ENCODE measurements at places on chromosomes 4 and X.
A peak's percentile ranks its signal among the peaks of the same experiment; 100 is the strongest.

GRCh38 chrX:96771486-96771885, 86.8 kb downstream of the DIAPH2 start:
- no peak for DNase-seq

DNA sequence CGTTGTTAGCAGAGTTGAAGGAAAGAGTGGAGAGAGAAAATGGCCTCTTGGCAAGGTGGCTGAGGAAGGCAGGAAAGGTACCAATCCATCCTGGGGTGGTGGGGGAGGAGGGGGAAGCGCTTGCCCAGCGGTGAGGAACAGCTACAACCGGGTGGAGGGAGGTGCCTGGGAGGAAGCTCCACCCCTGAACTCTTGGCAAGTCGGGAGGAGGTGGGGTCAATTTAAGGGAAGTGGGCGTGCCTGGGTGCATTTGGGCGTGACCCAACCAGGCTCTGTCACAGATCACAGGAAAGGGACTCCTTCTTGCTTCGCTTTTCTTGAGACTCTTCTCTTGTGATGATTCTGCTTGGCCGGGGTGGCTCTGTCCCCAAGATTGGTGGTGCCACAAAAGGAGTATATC, 41.7 kb downstream of the BCORL1 start:
- DNase-seq = peak; percentile 61

DNA sequence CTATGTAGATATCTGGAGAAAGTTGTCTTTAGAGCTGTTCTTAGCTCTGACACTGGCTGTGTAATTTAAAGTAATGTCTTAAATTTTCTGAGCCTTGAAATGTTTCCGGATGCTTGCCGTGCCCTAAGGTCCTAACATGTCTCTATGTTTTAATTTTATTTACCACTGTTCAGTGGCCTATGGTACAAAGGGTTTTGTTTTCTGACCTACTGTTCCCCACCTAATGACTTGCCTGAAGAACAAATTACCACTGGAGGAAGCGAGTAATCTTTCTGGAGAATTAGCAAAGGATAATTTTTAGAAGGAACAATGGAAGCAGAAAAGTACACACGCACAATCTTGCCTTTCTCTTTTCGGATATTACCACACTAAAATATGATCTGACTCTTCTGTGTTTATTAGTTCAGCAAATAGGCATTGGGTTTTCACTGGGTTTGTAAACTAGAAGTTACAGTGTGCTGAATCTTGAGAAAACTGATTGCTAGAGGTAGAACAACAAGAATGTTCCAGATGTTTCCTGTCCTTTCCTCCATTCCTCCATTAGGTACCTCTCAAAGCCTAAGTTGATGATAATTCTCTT, 435.9 kb downstream of the PACRGL start:
- no peak for DNase-seq

- DNase-seq = no peak
Observed at GRCh38 chr4:4559596-4559995, 17.7 kb upstream of the STX18 start.

All from stimulated activated CD4-positive, alpha-beta T cell treated with anti-CD3 and anti-CD28 coated beads, Interleukin-12 subunit alpha, Interleukin-12 subunit beta, amount 100 ng/mL, for 4 hours (primary cell).